Suprapubic skin (tissue), 4 donors: ENCODE measurements at places on chromosomes 6 and 20.

DNA sequence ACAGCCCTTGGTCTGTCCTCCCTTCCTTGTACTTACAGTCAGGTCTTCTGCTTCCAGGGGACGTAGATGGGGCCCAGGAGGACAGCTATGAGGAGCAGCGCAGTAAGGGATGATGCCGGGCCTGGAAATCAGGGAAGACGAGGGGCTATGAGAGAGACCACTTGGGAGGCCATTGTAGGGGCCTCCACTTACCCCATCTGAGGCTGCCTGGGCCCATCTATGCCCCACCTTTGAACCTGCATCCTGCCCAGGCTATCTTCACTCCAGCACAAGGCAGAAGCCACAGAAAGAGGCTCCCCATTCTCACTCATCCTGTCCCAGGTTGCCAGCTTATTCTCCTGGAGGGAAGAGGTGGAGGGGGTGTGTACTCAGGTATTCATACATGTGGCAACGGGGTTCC is 10.4 kb upstream of the SIRPB1 start:
- H3K36me3 ChIP-seq: no peaks in the 10 kb centered on the region
- no peak overlapping the region for H3K4me3 ChIP-seq
- H3K27me3 ChIP-seq: peaks cover 12% of the 10 kb centered on the region
- H3K27ac ChIP-seq: no peak overlapping the region
- DNase-seq: no peak

- DNase-seq: no peak
- no peak overlapping the region for H3K27ac ChIP-seq
- H3K36me3 ChIP-seq: no peaks in the 10 kb centered on the region
- H3K27me3 ChIP-seq: peaks cover 100% of the 10 kb centered on the region
These were observed 1.2 kb downstream of the NKX2-2 start for GRCh38 chr20:21512634-21513180.

- no peak for DNase-seq
- no peak overlapping the region for H3K4me3 ChIP-seq
- no peak overlapping the region for H3K27ac ChIP-seq
- peaks cover 46% of the 10 kb centered on the region for H3K36me3 ChIP-seq
- no peaks in the 10 kb centered on the region for H3K27me3 ChIP-seq
These were observed 51.0 kb downstream of the SLC9A8 start for GRCh38 chr20:49863666-49864065.

DNA sequence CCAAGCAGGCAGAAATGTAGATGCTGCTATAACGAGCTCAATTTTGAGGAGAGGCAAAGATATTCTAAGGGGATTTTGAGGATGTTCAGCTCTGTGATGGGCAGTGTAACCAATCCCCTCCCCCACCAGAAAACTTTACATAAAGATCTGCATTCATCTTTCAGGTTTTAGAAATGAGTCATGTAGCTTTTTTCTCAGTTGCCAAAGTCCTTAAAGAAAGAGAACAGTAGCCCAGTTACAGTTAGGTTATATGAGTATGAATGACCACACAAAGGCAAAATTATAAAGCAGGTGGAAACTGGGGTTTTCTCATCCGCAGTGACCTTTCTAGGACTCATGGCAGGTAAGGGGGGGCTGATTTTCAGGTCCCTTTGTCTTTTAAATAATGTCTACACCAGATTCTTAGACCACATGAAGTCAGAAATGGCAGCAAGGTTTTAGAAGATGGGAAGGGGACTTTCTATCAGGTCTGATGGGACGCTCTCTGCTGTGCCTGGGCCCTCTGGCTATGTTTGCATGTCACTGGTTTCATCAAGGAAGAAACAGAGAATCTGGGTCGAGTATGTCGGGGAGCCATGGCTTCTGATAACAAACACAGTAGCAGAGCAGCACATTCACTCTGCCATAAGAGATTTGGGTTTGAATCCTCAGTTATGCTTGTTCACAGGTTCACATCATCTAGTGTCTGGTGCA is 94.7 kb downstream of the CLIC5 start:
- H3K36me3 ChIP-seq: no peaks in the 10 kb centered on the region
- DNase-seq: no peak
- H3K4me1 ChIP-seq: peaks cover 22% of the 10 kb centered on the region
- no peak overlapping the region for H3K4me3 ChIP-seq
- no peaks in the 10 kb centered on the region for H3K27me3 ChIP-seq

DNA sequence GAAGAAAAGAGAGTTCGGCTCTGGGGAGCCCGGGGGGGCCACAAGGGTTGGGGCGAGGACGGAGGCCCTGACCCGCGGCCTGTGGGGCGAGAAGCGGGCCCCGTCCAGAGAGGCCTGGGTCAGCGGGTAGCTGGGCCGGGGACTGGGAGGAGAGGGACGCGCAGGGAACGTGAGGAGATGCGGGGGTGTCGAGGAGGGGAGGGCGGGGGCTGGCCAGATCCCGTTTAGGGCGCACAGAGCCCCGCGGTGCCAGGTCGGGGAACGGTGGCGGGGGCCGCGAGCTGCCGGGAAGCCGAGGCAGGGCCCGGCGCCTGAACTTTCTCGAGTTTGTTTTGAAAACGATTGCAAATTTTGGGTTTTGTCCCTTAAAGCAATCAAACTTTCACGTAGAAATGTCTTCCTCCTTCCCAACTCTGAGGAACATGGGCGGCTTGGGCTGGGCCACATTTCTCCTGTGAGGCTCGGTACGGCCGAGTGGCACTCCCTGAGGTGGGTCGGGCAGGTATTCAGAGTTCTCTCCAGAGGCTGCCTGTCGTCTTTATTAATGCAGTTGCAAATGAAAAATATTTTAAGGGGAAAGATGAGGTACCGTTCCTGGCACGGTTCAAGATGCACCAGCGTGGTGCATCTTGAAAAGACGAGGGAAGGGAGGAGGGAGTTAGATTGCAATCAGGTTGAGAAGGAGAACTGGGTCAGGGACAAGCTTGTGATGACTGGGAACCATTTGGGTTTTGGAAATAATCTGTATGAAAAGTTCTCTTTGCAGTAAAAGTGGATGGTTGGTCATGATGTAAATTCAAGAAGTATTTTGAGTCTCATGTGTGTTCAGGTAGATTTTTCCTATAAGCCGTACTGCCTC is 972 bp downstream of the RNF8 start:
- no peaks in the 10 kb centered on the region for H3K27me3 ChIP-seq
- H3K4me1 ChIP-seq: peaks cover 23% of the 10 kb centered on the region
- H3K27ac ChIP-seq: peak overlapping the region; percentile 16
- peak overlapping the region; percentile 79 for H3K4me3 ChIP-seq
- H3K36me3 ChIP-seq: no peaks in the 10 kb centered on the region

DNA sequence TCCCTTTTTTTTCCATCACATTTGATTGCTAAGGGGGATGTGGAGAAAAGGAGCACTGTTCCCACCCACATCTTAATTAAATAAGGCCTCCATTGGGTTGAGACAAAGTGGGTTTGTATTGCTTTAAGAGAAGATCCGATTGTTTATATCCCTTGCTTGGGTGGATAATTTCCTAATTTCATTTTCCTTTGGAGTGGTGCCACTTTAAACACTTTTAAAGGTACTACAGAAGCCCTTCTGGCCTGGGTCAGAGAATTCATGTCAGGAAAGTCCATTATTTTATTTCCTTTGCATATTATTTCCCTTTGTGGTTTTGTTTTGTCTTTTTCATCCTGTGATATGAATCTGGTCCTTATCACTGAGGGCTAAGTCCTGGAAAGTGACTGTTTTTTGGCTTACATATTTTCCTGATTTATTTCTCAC is 56.9 kb downstream of the PHACTR2 start:
- peaks cover 10% of the 10 kb centered on the region for H3K4me1 ChIP-seq
- no peaks in the 10 kb centered on the region for H3K27me3 ChIP-seq
- no peak overlapping the region for H3K27ac ChIP-seq
- H3K36me3 ChIP-seq: no peaks in the 10 kb centered on the region
- no peak overlapping the region for H3K4me3 ChIP-seq

GRCh38 chr6:40489798-40490197 is 97.4 kb downstream of the LRFN2 start:
- H3K4me3 ChIP-seq: no peak overlapping the region
- H3K36me3 ChIP-seq: no peaks in the 10 kb centered on the region
- H3K4me1 ChIP-seq: no peaks in the 10 kb centered on the region
- DNase-seq: no peak

DNA sequence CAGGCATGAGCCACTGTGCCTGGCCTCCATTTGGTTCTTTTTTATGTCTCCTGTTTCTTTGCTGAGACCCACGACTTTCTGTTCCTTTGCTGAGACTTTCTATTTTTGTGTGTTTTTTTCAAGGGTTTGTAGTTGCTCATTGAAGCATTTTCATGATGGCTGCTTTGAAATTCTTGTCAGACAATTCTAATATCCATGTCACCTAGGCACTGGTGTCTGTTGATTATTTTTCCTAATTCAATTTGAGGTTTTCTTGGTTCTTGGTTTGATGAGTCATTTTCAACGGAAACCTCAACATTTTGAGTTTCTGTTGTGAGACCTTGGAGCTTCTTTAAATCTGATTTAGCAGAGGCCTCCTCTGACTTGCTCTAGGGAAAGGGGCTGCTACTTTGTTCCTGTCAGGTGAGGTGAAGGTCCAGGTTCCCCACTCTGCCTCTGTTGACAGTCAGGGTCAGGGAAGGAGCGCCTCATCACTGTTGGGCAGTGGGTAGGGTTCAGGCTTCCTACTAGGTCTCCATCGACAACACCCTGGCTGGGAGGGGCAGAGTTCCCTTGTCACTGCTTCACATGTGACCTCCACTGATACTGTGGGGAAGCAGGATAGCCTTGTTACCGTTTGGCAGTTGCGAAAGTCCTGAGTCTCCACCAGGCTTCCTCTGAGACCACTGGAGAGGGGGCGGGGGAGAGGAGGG is 67.2 kb upstream of the RNF24 start:
- peaks cover 21% of the 10 kb centered on the region for H3K4me1 ChIP-seq
- no peaks in the 10 kb centered on the region for H3K27me3 ChIP-seq
- no peak overlapping the region for H3K27ac ChIP-seq
- H3K4me3 ChIP-seq: no peak overlapping the region
- DNase-seq: peak; percentile 88

- H3K27me3 ChIP-seq: no peaks in the 10 kb centered on the region
- peaks cover 15% of the 10 kb centered on the region for H3K4me1 ChIP-seq
- no peak overlapping the region for H3K27ac ChIP-seq
- DNase-seq: no peak
- H3K4me3 ChIP-seq: no peak overlapping the region
These were observed 63.0 kb upstream of the TXNDC5 start for GRCh38 chr6:7973584-7973983.

DNA sequence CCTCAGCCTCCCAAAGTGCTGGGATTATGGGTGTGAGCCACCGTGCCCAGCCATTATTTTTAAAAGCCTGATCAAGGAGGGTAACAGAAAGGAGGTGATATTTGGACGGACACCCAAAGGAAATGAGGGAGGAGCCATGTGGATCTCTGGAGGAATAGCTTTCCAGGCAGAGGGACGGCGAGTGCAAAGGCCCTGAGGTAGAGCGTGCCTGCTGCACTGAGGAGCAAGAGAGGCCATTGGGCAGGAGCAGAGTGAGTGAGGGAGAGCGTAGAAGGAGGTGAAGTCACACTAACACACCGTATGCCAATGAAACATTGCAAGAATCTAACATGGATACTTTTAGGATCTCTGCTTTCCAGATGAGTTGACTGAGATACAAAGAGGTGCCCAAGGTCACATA is 58.9 kb upstream of the ZNFX1 start:
- no peak overlapping the region for H3K27ac ChIP-seq
- no peak overlapping the region for H3K4me3 ChIP-seq
- no peaks in the 10 kb centered on the region for H3K4me1 ChIP-seq
- H3K36me3 ChIP-seq: no peaks in the 10 kb centered on the region
- DNase-seq: no peak

DNA sequence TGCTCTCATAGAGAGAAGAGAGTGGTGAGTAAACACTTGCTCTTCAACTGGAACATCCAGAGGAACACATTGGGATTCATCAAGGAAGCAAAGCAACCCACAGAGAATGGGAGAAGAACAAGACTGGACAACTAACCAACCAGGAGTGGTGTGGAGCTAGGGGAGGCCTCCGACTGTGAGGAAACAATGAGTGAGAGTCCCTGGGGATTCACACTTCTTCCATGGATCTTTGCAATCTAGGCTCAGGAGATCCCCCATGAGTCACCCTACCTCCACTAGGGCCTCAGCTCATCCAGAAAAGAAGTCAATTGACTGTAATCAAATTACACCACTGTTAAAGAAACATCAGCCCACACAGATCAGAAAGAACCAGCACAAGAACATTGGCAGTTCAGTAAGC is 42.3 kb upstream of the CLVS2 start:
- H3K4me3 ChIP-seq: no peak overlapping the region
- DNase-seq: no peak
- no peak overlapping the region for H3K27ac ChIP-seq
- H3K27me3 ChIP-seq: no peaks in the 10 kb centered on the region
- no peaks in the 10 kb centered on the region for H3K4me1 ChIP-seq

DNA sequence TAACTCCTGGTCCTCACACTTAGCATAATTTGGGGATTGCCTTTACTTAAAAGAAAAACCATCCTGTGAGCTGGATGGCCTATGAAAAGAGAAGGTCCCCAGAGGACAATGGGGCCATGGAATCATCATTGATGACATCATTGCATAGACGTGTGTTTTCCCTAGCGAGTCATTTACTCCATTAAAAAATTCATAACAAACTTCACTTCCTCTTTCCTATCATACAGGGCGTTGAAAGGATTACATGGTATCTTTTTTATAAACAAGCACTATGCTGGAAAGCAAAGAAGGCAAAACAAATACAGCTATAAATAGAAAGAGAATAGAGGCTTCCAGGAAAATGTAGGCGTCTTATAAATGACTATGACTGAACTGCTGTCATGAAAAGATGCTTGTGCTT is 11.3 kb upstream of the COL12A1 start:
- no peaks in the 10 kb centered on the region for H3K36me3 ChIP-seq
- no peak overlapping the region for H3K27ac ChIP-seq
- H3K27me3 ChIP-seq: no peaks in the 10 kb centered on the region
- peaks cover 4% of the 10 kb centered on the region for H3K4me1 ChIP-seq
- no peak overlapping the region for H3K4me3 ChIP-seq
- no peak for DNase-seq

DNA sequence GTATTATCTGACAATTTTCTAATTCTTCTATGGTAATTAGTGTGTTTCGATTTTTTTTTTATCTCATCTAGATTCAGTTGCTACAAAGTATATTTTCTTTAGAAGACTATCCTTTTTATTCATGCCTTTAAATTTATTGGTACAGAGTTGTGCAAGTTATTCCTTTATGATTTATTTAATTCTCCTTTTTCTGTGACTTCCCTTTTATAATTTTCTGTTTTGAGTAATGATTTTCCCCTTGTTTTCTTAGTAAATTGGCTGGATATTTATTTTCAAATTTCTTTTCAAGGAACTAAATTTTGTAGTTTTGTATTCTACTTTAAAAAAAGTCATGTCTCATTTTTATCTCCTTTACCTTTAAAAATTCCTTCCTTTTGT is 2.4 kb upstream of the IL22RA2 start:
- H3K4me1 ChIP-seq: peaks cover 12% of the 10 kb centered on the region
- H3K4me3 ChIP-seq: no peak overlapping the region
- no peak overlapping the region for H3K27ac ChIP-seq
- DNase-seq: no peak
- no peaks in the 10 kb centered on the region for H3K36me3 ChIP-seq

GRCh38 chr6:158057213-158057987 is 75.7 kb downstream of the SYNJ2 start:
- H3K4me3 ChIP-seq: no peak overlapping the region
- H3K27me3 ChIP-seq: no peaks in the 10 kb centered on the region
- peaks cover 44% of the 10 kb centered on the region for H3K4me1 ChIP-seq
- peak overlapping the region; percentile 65 for H3K27ac ChIP-seq
- peak; percentile 65 for DNase-seq

GRCh38 chr6:27839626-27840475 is 72.3 kb downstream of the OR2B2 start:
- peak overlapping the region; percentile 94 for H3K27ac ChIP-seq
- H3K4me1 ChIP-seq: peaks cover 36% of the 10 kb centered on the region
- no peak for DNase-seq
- H3K36me3 ChIP-seq: no peaks in the 10 kb centered on the region
